ENCODE measurements at places on chromosomes 16 and 17.

DNA sequence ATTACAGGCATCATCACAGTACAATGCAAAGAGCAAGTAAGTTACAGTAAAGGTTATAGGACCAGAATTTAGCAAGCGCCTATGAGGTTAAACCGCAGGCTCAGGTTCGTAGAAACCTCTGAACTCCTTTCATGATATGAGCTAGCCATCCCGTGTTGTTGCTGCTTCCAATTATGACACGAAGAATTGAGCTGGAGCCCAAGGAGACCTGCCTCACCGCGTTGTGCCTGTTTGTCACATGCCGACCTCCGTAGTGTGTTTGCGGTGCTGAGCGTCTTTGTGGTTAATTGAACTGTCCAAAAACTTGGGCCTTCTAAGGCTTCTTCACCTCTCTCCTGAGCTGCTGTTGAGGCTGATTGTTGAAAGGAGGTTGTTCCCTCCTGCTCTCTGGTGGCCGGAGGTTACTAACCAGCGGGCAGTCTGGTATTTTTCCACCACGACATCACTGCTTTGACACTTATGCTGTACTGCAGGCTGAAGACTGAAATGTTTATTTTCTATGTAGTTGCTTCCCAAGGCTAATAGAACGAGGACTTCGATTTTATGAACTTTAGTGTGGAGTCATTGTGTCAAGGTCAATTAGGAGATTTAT, 67.5 kb downstream of the SEC14L1 start:
- DNase-seq: no peak

DNA sequence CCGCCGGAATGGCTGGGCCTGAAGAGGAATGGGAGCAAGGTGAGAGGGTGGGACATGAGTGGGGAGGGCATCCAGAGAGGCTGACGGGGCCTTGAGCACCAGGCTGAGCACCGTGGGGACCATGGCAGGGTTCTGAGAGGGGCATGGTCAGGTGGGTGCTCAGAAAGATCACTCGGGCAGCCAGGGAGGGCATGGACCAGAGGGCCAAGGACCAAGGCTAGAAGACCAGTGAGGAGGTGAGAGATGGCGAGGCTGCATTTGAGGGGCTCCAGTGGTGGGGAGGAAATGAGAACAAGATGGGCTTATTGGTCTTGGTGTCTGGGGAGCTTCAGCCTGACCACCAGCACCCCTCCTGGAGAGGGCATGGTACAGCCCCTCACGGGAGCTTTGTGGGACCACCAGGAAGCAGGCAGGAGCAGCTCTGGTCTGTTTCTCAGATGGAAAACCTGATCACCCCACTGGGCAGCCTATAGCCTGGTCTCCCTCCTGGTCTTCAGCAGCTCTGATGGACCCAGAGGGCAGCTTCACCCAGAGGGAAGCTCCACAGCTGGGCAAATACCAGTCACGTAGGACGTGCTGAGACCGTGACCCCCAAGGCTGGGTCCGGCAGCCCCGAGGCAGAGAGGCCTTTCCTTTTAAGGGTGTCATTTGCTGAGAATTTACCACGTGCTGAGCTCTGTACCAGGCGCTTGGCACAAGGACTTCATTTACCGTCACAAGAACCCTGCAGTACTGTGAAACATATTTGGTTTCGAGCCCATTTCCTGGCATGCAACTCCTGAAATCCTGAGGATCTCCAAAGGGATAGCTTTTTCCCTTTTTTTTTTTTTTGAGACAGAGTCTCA, 11.4 kb upstream of the NCBP3 start:
- no peak for DNase-seq

- DNase-seq: no peak
Observed at GRCh38 chr17:12680407-12680897, 14.8 kb downstream of the MYOCD start.

GRCh38 chr17:3046753-3047152, 16.7 kb downstream of the OR1D5 start:
- DNase-seq: no peak

DNA sequence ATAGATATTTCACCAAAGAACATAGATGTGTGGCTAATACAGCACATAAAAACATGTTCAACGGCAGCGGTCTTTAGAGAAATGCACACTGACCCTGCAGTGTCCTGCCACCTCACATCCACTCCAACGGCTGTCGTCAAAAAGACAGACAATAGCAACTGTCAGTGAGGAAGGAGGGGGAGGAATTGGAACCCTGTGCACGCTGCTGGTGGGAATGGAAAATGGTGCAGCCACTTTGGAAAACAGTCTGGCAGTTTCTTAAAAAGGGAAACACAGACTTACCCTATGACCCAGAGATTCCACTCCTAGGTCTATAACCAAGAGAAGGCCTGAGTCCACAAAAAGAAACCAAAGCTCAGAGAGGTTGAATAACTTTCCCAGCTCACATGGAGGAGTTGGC, 7.7 kb downstream of the CEP295NL start:
- DNase-seq: no peak

DNA sequence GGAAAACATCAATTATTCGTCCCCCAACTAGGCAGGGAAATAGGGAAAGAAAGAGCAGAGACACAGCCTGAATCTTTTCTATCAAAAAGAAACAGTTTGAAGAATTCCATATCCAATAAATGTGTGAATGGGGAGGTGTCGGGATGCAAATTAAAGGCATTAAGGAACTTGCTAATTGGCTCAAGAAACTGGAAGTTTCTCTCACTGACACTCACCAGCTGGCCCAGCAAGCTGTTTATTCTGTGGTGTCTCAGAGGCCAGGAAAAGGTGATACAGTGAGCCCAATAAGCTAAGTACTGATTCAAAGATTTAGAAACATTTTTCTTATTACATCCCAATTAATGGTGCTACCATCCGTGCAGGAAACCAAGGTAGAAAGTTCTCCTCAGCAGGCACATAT, 104.4 kb upstream of the CLEC3A start:
- DNase-seq: no peak

DNA sequence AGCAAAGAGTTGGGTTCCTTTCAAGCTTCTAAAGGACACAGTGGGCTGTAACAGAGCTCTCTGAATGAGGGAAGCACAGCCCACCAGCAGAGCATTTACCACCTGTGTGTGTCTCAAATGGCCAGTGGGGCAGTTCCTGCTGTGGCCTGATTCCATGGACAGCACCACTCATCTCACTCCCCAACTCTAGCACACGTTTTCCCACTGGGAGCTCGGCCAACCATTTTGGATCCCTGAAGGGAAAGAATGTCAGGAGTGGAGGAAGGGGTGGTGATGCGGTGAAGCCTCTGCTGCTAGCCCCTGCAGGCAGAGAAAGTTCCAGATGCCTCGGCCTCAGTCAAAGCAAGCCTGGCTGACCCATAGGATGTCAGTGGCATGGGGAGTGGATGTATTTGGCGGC, 86.6 kb downstream of the PLXDC1 start:
- no peak for DNase-seq

DNA sequence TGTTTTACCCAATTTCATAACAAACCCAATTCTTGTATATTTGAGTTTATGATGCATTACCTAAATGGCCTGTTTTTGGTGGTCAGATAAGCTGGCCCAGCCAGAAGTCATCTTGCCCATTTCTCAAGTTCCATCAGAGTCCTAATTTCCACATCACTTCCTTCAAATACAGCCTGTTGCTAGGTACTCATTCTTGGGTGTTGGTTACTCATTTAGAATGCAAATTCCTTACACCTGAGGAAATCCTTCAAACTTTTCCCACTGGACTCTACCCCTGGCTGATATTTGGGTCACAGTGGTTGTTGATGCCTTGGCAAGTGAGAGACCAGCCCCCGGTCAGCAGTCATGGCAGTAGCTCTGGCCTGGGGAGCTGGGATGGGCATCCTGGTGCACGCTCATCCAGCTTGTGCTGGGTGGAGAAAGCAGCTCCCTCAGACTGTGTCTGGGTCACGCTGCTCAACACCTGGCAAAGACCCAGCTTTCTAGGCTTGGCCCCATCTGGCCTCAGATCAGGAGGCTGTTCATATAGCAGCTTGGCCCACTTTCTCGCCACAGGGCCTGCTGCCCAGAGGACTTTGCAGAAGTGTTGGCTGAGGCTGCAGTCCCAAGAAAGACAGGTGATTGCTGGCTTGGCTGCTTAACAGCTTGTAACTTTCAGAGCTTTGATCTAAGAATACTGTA, 25.8 kb downstream of the WSB1 start:
- DNase-seq: no peak

GRCh38 chr17:82178499-82179261, 34.0 kb downstream of the CCDC57 start:
- DNase-seq: no peak

GRCh38 chr17:77099997-77100396, 40.8 kb upstream of the SEC14L1 start:
- DNase-seq: no peak

- DNase-seq: no peak
Observed at GRCh38 chr17:27351759-27352158, 57.8 kb downstream of the WSB1 start.

- no peak for DNase-seq
Observed at GRCh38 chr16:73056921-73057290, 9.0 kb upstream of the ZFHX3 start.

GRCh38 chr17:57413848-57414651, 157.7 kb downstream of the MSI2 start:
- DNase-seq: no peak

- DNase-seq: no peak
Observed at GRCh38 chr16:55261301-55261700, 62.7 kb upstream of the IRX6 start.

DNA sequence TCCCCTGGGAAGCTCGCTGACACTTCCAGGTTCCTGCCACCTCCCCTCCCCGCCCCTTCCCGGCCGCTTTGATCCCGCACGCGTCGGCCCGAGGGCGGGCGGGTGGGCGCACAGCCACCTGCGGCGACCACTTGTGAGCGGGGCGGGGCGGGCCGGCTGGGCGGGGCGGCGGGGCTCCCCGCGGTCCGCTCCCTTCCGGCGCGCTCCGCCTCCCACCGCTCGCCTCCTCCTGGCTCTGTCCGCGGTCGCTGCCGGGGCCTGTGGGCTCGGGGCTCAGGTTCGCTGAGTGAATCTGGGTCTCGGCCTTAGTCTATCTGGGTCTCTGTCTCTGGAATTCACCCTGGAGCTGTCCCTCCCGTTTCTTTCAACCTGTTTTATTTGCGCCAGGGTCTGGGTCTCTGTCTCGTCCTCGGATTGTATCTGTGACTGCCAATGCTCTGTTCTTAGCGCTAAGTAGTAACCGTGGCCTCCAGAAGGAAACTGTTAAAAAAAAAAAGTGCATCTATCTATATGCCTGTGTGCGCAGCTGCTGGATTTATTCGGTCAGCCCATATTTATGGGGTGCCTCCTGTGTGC, 2.7 kb upstream of the HES7 start:
- DNase-seq: no peak

- no peak for DNase-seq
Observed at GRCh38 chr16:84115919-84116719, 623 bp downstream of the MBTPS1 start.

DNA sequence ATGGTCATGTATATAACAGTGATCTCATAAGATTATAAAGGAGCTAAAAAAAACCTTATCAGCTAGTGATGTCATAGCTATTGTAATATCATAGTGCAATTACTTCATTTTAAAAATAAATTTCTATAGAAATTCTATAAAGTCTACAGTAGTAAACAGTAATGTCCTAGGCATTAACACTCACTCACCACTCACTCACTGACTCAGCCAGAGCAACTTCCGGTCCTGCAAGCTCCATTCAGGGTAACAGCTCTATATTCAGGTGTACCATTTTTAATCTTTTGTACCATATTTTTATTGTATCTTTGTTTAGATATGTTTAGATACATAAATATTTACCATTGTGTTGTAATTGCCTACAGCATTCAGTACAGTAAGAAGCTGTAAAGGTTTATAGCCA, 524.4 kb upstream of the CDH5 start:
- no peak for DNase-seq

GRCh38 chr17:29344201-29344856, 45.8 kb upstream of the TAOK1 start:
- DNase-seq: no peak

- no peak for DNase-seq
Observed at GRCh38 chr17:29243792-29244191, 2.9 kb upstream of the CRYBA1 start.

DNA sequence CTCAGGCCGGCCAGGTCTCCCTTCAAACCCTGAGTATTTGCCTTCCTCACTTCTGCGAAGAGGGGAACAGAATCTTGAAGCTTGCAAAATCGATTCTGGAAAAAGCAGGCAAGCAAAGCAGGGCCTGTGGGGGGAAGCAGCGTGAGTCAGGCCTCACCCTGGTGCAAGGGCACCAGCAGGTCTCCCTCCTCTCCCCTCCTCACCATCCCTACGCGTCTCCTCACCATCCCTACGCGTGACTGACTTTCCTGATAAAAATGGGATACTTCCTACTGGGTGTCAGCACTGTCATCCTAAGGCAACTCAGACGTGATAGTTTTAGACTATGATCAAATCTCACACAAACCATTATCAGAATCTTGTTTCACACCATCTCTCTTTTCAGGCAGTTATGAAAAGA, 12.1 kb downstream of the CMTM3 start:
- no peak for DNase-seq

- DNase-seq: no peak
Observed at GRCh38 chr16:27199235-27199586, 4.1 kb upstream of the KDM8 start.

DNA sequence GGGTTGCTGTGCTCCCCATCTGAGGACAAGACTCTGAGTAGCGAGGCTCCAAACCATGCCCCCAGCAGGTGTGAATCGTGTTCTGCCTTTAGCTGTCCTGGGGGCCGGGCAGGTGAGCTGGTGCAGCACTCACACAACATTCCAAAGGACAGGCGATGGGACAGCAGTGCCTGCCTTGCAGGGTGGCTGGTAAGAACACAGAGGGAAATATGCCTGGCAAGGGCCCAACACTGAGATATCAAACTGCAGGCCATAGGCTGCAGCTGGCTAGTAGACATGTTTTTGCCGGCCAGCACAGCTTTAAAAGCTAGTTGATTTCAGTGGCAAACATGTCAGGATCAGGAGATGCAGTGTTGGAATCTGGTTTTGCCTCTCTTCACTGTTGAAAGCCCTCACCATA, 23.6 kb downstream of the CLEC16A start:
- DNase-seq: no peak

DNA sequence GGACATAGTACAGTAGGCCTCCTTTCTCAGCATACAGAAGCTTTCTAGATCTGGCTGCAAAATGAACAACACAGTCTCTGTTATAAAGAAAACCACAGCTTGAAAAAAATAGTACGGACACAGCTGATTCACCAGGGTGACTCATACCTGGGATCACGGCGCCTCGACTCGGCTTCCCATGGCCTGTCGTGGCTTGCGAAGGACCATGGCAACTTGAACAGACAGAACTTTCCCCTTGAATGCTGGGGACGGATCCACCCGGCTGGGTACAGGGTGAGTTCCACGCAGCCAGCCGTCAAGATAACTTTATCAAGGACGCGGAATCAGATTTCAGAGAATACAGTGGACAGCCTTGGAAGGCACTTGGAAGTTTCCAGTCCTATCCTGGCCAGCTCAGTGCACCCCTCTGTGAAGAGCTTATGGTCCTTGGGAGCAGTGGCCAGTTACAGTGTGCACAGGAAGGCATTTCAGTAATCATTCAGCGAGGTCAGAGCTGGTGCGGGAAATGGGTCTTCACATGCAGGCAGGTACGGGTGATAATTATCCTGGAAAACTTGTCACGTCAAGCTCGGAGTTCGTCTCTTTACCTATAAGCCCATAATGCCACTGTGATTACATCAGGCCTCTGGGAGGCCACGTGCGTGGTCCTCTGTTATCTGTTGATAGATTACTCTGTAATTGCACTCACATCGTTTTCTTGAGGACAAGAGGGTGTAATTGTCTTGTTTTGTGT, 57.9 kb upstream of the MAF start:
- no peak for DNase-seq

- DNase-seq: no peak
Observed at GRCh38 chr16:67456391-67457081, 24.4 kb downstream of the ATP6V0D1 start.
